ENCODE measurements at places on chromosomes 16 and 17.

DNA sequence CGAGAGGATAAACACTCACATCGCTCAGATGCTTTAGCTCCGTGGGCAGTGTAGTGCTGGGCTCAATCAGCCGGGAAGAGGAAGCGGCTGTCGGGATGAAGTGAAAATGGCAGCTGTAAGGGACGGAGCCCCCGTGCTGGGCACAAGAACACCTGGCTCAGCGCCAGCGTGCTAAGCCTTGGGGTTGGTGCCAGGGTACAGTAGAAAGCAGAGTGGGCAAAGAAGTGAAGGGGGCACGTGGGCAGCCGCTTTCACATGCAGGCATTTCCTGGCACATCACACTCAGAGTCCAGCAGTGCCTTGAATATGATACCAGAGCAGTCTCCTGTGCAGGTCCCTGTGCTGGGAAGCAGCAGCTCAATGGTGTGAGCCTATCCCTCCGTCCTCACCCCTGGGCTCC is 51.1 kb upstream of the FOXF1 start:
- DNase-seq, result no peak

DNA sequence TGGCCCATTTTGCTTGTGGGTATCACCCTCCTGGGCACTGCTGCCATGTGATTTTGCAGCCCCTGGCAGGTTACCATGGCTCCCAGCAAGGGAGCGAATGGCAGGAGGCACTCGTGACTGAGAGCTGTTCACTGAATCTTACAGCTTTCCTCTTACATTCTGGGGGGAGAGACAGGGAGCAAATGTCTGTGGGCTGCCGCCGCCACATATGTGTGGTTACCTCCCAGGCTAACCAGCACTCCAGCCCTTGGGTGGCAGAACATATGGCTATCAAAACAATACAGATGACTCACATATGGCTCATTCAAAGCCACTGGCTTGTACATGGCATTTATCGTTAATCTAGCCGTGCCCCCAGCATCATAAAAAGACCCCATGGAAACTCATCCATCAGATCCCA is 19.8 kb downstream of the GTF3C1 start:
- DNase-seq, result peak; percentile 83

- no peak for DNase-seq
Observed at GRCh38 chr17:46991617-46992016, 12.6 kb upstream of the RPRML start.

- DNase-seq, result peak; percentile 69
Observed at GRCh38 chr16:57091200-57091974, 996 bp upstream of the CPNE2 start.

Data from HT1080 (cell line).